ENCODE measurements at places on chromosomes 11 and 22.

- peak; percentile 38 for DNase-seq
Measured at GRCh38 chr11:83070731-83071566, 748 bp downstream of the RAB30 start.

GRCh38 chr11:30583476-30584280 lies 2.5 kb downstream of the MPPED2 start:
- DNase-seq = no peak

DNA sequence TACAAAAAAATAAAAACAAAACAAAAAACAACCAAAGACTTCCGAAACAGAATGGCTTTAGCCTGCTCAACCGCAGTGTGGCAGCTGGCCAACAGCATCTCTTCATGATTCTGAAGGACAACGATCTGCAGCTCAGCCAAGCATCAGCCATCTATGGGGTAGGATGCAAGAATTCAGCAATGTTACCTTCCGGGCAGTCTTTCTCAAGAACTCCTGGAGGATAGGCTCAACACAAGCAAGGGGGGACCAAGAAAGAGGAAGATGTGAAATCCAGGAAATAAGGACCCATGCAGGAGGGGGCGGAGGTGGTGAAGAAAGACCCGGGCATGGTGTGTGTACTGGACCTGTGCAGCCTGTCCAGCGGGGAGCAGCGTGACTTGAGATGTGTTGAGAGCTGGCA lies 3.5 kb upstream of the TSPO start:
- DNase-seq = no peak

DNA sequence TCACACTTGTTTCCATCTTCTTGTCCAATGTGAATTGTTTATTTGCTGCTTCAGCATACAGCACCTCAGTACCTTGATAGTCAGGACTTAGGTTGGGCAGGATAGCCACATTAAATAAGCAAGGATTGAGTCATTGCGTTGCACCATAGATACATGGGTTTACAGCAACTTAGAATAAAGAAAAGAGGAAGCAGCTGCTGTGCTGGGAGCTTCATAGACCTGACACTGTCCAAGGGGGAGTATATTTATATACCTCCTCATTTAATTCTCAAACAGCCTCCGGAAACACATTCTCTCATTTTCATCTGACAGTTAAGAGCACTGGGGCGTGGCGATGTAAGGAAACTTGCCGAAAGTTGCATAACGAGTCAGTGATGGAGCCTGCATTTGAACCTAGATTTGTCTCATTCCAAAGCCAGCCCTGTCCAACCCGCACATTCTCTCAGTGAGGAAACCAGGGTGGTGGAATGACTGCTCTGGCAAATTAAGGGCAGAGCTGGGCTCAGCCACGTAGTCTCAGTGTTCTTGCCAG lies 42.2 kb downstream of the UBASH3B start:
- DNase-seq = peak; percentile 59

DNA sequence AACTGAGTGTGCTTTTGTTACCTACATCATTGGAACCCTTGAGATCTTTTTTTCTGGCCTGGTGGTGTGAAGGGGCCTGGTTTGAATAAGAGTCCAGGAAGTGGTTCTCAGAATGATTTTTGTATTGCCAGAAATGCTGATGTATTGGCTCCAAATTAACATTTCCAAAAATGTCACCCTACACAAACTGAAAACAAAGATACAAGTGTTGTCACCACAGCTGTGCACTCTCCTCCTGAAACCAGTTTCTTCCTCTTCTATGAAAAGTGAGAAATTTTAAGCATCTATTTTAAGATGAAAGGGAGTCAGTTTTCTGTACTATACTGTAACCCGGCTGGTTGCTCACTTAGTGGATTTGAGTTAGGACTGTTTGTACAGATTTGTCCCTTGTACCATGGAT lies 218.8 kb downstream of the PGR start:
- no peak for DNase-seq

DNA sequence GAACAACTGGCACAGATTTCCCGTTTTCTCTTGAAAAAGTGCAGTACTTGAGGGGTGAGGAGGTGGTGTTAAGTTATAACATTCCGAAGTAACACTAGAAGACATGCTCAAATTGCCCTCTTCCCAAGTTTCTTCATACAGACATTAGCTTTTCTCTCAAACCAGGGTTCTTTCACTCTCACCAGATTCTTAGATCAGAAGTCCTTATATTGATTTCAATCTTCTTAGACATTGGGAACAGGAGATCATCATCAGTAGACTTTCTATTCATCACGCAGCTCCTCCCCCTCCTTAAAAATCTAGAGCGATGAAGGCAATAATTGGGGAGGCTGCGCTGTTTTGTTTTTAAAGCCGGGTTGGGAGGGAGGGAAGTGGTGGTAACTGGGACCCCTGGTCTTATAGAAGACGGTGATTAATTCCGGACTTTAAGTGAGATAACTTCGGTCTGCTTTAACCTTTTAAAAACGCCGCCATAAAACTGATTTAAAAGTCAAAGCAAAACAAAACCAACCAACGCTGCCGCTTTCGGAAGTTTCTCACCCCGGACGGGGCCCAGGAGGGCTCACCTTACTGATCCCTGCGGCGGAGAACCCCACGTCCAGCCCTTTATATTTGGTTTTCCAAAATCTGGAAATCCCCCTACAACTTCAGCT lies 665 bp downstream of the USP28 start:
- DNase-seq = no peak

GRCh38 chr22:26933105-26933590 lies 275.8 kb downstream of the MIAT start:
- no peak for DNase-seq

GRCh38 chr22:19448076-19448607 lies 631 bp upstream of the C22orf39 start:
- no peak for DNase-seq

DNA sequence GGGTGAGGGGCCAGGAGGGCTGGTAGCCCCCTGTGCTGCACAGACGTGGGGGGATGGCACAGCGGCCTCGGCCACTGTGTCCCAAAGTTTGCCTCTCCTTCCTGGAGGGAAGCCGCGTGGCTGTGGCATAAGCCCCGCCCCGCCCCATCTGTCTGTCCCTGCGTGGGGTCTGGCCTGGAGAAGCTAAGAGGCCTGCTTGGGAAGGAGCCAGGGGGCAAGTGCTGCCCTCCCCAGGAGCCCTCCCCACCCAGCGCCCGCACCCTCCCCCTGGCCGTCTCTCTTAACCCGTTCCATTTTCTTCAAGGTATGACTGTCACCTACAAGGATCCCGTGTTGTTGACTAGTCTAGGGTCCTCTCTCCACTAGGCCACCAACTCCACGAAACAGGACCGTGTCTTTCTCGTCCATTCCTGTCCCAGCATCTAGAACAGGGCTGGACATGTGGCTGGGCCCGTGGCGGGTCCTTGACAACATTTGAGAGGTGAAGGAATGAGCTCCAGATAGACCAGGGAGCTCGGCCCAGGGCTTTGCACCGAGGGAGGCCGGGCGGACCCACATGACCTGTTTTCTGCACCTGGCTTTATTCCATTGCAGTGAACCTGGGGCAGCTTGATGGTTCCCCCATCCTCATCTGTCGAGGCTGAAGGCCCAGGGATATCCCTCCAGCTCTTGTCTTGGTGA lies 428.0 kb downstream of the TBC1D22A start:
- no peak for DNase-seq

GRCh38 chr11:94735907-94736306 lies 32.2 kb upstream of the AMOTL1 start:
- DNase-seq = no peak

GRCh38 chr11:67032830-67033551 lies 10.1 kb downstream of the SYT12 start:
- no peak for DNase-seq

DNA sequence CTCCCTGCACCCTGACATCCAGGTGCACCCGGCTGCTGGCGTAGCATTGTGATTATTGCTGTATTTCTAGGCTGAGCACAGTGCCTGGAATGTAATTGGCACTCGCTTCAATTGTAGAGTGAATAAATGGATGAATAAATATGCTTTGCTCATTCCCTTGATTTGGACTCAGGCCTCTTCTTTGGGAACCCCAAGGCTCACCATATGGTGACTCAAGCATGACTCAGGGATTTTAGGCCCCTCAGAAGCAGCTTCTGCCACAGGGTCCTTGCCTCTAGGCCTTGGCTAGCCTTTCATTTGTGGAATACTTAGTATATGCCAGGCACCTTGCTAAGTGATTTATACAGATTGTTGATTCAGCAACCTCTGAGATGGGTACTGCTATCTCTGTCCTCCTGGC lies 78.9 kb downstream of the GRIK4 start:
- no peak for DNase-seq

DNA sequence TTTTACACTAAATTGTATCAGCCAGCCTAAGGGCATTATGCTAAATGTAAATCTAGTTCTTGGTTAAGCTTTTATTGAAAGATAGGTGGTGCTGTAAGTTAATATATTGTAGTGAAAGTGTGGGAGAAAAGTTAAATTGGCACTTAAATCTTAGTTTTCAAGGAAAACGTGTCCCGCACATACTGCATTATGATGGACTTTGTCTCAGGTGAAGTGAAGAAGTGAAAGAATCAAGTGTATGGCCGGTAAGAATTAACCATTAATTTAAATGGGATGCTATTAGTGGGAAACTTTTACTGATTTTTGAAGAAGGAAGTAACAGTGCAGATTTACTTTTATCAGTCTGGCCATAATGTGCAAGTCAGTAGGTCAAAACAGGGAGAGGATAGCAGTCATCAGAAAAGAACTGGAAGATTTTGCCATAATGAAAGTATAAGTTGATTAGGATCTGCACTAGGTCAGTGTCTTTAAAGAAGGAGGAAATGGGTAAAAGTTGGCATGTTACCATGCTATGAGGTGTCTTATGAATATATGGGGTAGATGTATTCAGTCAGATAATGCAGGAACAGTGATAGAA lies 81.6 kb downstream of the PDHX start:
- DNase-seq = peak; percentile 42

DNA sequence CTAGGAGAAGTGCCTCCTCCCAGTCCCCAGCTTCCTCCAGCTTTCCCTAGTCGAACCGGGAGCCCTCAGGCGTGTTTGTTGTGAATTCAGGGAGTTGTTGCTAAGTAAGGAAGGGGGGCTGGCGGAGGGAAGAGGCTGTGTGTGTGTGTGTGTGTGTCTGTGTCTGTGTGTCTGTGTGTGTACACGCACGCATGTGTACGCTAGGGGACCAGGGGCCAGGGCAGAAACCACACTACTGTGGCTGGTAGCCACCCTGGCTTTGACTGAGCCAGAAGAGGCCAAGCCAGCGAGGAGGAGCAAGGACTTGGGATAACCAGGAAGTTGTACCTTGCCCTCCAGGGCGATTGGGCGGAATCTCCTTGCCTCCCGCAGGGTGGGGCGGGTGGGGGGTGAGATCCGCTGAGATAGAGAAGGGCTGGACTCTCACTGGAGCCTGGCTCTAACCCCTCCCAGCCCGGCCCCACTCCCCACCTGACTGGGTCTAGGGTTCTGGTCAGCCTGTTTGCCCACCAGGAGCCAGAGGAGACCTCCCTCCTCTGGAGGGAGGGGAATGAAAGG lies 7.5 kb downstream of the BCL9L start:
- peak; percentile 74 for DNase-seq

DNA sequence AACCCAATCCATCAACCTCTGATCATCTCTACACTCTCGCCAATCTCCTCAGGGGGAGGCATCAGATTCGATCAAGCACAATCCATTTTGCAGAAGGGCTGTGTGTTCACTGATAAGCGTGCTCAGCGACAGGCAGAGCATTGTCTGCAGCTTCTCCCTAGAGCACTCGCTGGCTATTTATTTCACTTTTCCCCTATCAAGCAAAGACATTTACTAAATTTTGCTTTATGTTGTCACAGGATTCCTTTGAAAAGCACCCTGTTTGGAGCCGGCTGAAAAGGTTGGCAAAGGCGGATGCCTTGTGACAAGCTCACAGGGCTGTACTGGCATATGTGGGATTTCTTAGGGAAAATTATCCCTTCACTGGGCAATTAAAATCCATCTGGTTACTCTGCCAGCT lies 1381.5 kb upstream of the TENM4 start:
- no peak for DNase-seq

GRCh38 chr11:77411717-77412441 lies 62.0 kb downstream of the PAK1 start:
- DNase-seq = peak; percentile 79

- no peak for DNase-seq
Measured at GRCh38 chr11:118565051-118565450, 680 bp downstream of the IFT46 start.

DNA sequence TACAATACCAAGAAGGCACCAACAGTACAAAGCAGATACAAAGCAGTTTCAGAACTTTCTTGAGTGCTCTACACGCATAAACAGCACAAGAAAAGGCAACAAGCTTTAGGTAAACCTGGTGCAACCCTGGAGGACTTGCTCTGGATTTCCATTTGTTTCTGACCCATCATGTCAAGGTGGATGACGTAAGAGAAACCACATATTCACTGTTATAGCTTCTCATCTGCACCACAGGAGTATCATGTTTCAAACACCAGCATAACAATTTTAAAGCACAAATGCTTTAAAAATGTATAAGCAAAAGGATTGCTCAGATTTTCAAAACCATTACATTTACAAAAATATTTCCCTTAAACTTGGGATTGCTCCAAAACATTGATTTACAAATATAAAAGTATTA lies 25.0 kb upstream of the YPEL1 start:
- no peak for DNase-seq

DNA sequence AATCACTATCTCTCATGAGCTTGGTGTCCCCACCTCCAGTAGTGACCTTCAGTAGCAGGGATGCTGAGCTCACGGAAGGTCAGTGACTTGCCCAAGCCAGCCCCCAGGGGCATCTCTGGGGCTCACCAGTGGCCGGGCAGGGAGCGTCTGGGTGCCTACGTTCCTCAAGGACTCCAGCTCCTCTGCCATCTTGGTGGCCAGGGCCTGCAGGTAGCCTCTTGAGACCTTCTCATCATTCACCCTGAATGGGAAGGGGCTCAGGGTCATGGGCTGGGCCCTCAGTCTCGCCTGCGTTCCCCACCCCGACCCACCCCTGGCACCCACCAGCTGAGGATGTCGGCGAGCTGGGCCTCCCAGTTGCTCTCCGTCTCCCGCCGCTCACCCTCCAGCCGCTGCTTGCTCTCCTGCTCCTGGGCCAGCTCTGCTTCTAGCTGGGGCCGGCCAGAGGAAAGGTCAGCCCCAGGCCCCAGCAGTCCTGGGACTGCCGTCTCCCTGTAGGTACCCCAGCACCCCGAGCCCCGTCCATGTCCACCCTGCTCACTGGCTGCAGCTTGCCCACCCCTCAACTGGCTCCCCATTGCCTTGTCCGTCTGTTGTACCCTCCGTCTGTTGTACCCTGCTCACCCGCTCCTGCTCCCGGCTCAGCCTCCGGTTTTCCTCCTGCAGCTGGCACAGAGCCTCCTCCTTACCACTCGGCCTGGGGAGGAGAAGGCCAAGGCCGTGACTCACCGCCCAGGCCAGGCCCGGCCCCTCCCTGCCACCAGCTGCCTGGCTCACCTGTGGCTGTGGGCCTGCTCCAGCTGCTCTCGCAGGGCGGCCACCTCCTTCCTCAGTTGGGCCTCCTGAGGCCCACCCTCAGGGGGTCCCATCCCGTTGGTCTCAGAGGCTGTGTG lies 9.5 kb downstream of the CDC42BPG start:
- DNase-seq = no peak

- DNase-seq = no peak
Measured at GRCh38 chr22:27609451-27609888, 192.1 kb downstream of the MN1 start.

DNA sequence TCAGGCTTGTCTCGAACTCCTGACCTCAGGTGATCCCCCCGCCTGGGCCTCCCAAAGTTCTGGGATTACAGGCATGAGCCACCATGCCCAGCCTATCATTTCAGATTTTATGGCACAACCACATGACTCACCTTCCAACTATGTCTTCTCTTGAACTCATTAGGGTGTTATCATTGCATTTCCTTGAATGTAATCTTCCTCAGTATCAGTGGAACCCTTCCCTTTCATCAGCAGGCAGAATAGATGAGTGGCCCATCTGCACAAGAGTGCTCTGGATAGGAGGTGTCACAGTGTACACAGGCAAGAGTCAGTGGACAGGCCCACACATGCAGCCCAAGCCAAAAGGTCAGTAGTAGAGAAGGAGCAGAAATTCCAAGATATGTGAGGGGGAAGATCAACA lies 29.1 kb upstream of the AQP11 start:
- no peak for DNase-seq
